ENCODE measurements at places on chromosomes 12 and 14.
A peak's percentile ranks its signal among the peaks of the same experiment; 100 is the strongest.

DNA sequence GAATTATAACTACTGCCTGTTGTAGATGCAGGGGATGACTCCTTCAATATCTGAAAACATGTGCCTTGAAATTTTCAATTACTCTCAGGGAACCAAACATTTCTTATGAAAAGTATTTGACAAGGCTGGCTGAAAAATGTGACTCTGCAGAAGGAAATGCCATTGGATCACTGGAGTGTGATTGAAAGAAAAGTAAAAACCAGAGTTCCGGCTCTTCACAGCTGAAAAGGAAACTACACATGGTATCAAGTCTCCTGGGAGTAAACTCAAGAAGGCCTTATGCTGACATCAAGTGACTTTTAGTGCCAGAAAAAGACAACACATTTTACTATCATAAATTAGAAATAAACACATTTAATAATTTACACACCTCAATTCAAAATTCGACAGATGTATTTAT is 693.0 kb downstream of the LRFN5 start:
- DNase-seq: no peak

DNA sequence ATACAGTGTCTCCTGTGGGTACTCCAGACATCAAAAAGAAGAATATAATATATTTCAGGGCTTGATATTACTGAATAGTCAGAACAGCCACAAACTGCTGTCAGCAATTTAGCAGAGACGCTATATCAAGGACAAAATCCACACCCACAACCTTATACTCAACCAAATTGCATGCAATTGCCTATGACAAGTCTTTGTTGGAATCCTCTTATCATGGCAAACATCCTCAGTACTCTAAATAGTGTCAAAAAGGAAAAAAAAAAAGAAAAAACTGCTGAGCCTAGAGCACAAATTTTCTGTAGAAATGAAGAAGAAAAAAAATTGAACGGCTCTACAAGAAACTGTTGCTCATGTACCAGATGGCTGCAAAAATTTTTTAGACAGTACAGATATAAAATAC is 485.7 kb downstream of the TMTC2 start:
- no peak for DNase-seq

GRCh38 chr12:104025771-104026170 is 24.2 kb downstream of the GLT8D2 start:
- no peak for DNase-seq

DNA sequence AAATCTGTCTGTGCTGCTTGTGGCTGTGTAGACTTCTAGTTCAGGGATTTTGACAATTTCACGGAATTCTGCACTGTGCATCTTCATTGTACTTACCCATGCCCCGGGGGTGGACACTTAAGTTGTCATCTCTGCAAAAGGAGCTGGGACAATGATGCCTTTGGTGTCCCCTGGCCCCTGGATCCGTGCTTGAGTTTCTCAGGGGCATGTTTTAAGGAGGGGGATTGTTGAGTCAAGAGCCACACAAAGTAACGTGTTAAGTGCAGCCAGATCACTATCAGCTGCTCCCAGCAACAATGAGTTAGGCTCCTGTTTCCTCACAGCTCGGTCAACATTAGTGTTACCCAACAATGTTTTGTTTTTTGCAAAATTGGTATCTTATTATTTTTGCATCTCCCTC is 305.0 kb upstream of the DIO3 start:
- DNase-seq: no peak

- DNase-seq: no peak
Observed at GRCh38 chr12:122749569-122750332, 2.9 kb upstream of the DENR start.

DNA sequence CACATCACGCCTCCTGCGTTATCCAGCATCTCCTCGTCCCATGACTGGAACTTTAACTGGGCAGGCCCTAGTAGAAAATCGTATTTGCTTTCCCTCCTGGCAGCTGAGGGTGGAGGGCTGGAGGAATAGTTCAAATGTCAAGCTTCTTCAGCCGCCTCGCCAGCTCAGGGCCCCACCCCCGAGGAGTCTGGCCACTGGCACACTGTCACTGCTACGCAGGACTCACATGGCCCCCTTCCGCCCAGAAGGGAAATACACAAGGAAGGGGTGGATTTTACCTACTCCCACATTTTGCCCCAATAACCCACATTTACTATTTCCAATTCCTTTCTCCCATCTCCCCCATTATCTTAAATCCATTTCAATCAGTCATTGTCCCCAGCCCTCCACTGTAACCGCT is 8.6 kb downstream of the SLC6A13 start:
- DNase-seq: no peak

DNA sequence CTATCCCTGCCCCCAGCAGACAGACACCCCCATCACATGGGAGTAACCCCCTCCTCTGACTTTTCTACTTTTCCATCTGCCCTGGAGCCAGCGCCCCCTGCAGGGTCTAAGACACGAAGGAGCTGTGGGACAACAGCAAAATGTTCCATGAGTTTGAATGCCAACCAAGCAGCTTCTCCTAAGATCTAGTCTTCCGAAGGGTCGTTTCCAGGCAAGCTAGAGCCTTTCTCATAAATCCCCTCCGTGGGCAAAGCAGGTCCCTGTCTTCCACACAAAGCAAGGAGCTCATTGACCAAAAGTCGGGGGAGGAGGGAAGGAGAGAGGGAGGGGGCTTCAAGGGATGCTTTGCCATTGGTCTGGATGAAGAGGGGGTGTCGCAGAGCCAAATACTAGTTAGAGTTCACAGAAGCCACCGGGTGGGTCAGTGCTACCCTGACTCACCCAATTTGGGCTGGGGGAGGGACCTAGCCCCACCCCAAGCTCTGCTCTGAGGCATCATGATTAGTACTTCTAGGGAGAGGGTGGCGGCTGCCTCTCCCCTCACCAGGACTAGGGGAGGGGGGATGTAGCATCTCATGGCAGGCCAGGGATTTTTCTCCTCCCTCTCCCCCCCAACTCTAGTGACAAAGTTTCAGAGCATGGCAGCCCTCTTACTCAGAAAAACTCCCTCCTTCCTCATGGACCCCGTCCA is 1.6 kb downstream of the MSI1 start:
- DNase-seq: no peak

GRCh38 chr12:25018146-25018545 is 69.2 kb upstream of the BCAT1 start:
- no peak for DNase-seq

DNA sequence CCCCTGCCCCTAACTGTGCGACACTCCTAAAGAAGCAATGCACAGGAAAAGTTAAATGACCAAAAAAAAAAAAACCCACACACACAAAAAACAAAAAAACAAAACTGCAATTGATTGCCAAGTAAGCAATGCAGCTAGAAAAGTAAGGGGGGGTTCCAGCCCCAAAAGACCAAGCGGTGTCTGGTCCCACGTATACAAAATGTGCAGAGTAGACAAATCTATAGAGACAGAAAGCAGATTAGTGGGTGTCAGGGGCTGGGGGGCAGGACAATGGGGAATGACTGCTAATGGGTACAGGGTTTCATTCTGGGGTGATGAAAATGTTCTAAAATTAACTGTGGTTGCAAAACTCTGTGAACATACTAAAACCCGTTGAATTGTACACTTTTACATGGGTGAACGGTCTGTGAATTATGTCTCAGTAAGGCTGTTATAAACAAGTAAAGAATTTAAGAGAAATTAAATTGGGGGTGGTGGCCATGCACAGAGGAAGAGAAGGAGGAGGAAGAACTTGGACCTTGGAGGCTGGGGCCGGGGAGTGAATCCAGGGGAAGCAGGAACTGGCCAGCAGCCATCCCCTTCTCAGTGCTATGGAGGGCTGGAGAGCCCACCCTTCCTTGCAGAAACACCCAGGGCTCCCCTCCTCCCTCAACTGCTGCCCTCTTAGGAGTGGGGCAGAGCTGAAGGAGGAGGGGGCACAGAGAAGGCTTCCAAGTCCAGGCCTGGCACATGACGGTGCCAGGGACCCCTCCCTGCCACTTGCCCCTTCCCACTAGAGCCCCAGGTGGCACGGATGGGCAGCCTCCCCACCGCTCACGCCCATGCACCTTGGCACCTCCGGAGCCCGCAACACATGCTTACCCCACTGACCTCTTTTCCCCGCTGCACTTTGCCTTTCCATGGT is 45.4 kb downstream of the KDM2B start:
- DNase-seq: no peak

- DNase-seq: no peak
Observed at GRCh38 chr12:124995200-124995961, 1.9 kb downstream of the BRI3BP start.

DNA sequence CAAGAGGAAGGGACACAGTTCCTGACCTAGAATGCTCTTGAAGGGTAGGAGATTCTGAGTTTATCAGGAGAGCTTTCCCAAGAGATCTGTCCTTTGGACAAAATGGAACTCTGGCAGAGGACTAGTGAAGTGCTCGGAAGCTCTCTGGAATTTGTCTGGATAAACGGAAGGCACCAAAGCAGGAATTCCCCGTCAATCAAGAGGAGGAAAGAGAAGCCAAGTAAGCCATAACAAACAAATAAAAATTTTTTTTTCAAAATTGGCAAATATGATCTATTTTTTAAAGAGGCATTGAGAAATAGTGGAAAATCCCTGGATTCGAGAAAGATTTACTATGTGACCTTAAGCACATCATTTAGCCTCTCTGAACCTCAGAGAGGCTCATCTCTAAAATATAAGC is 99.2 kb downstream of the GRIN2B start:
- DNase-seq: no peak

DNA sequence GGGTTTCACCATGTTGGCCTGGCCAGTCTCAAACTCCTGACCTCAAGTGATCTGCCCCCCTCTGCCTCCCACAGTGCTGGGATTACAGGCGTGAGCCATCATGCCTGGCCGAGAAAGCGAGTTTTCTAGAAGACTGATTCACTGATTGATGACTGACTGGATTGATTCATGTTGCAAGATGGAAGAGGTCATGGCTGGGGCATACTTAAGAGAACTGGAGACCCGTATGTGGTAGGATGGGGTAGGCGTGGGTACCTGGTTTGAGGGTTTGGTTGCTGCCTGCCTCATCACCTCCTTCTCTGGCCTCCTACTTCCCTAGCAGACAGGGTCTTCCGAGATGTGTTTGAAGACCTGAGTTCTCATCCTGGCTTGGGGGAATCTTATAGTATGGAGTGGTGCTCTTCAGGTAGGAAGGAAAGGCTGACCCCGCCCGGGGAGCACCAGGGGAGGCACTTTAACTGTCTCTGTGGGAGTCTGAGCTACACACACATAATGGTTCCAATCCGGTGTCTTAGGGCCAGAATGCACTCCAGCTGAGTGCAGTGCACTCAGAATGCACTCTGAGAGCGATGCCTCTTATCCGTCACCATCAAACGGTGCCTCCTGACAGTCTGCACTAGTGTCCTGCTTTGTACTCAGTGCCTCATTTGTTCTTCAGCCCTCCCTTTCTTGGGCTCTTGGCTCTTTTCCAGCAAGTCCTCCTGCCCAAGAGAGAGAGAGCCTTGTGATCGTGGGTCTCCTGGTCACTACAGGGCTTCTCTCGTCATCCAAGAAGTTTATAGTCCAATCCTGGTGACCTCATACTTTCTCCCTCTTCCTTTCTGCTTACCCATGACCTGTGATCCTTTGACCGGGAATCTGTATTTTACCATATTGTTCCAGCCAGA is 19.7 kb downstream of the PLEKHG3 start:
- DNase-seq: no peak

DNA sequence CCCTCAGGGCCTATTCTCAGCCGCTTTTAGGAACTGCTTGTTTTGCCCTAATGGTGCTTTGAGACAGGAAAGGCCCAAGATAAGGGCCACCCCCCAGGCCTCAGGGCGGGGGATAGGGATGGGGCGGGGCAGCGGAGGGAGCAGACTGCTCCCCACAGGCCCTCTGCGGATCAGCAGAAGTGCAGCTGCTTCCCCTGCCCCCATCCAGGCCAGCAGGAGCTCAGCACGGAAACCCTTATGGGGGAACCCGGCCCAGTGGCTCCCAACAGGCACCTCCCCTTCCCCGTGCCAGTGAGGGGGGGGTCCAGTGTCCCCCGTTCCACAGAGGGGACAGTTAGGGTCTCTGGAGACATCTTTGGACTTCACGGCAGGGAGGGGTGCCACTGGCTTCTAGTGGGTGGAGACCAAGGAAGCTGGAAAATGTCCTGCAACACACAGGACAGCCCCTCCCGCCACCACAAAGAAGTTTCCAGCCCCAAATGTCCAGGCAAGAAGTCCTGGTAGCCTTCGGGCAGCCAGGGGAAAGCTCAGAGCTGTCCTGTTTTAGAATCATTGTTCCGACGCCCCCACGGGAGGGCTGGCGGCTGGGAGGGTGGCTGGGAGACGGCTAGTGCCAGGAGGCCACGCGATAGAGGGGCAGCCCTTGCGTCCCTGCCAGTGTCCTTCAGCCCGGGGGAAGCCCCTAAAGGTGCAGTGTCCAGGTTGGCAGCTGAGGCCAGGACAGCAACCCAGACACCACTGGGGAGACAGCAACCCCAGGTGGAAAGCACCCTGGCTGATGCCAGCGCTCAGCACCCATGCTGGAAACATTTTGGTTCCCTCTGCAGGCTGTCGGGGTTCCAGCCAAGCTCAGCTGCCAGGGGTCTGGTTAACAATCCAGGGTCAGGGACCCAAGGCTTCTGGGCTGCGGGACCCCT is 10.4 kb upstream of the GPR132 start:
- peak; percentile 74 for DNase-seq

DNA sequence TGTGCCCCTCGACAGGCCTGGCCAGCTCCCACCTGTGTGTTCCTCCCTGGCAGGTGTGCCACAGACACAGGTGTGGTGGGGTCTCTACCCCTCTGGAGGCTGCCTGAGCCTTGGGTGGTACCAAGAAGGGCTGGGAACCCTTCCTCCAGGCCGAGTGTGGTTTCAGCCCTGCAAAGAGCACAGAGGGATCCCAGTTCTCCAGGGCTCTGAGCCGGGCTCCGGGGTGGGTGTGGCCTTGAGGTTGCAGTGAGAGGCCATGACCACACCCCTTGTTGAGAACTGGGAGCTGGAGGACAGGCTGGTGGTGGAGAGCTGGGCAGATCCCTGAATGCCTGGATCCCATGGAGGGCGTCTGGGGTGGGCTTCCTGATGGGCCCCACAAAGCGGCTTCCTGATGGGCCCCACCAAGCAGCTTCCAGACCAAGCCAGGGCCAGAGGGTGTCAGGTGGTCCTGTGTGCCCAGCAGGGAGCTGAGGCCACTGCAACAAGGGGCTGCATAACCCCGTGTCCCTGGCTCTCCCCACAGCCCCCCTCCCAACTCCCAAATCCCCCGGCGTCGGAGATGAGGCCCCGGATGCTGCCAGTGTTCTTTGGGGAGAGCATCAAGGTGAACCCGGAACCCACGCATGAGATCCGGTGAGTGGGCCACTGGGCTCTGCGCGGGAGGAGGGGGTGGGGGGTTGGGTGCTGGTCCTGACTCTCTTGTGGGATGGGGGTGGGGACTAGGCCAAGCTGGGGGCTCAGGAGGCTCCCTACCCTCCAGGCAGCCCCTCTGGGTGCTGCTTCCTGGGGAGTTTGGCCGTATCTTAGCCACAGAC is 16.6 kb downstream of the RFLNA start:
- no peak for DNase-seq

DNA sequence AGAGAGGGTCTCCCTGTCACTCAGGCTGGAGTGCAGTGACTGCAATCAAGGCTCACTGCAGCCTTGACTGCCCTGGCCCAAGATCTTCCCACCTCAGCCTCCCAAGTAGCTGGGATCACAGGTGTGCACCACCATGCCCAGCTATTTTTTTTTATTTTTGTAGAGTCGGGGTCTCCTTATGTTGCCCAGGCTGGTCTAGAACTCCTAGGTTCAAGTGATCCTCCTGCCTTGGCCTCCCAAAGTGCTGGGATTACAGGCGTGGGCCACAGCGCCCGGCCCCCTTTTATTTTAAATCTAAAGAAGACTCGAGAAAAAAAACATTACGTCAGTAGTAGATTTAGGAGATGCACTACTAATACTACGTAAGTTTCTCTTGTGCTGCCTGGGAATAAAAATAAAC is 14.3 kb downstream of the FOS start:
- DNase-seq: no peak
